CD4-positive, alpha-beta T cell treated with Interleukin-4 for 4 hours (primary cell): ENCODE measurements at places on chromosomes 7 and 10.

DNA sequence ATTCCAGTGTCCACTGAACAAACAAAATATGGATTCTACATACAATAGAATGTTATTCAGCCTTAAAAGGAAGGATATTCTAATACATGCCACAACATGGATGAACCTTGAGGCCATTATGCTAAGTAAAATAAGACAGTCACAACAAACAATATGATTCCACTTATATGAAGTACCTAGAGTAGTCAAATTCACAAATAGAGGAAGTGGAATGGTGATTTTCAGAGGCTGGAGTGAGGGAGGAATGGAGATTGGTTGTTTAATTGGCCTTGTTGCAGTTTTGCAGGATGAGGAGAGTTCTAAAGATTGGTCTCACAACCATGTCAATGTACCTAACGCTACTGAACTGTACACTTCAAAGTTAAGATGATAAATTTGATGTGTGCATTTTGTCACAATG is 119.6 kb downstream of the CHN2 start:
- DNase-seq, result no peak

GRCh38 chr10:26809973-26810372 is 50.8 kb downstream of the ABI1 start:
- no peak for DNase-seq

DNA sequence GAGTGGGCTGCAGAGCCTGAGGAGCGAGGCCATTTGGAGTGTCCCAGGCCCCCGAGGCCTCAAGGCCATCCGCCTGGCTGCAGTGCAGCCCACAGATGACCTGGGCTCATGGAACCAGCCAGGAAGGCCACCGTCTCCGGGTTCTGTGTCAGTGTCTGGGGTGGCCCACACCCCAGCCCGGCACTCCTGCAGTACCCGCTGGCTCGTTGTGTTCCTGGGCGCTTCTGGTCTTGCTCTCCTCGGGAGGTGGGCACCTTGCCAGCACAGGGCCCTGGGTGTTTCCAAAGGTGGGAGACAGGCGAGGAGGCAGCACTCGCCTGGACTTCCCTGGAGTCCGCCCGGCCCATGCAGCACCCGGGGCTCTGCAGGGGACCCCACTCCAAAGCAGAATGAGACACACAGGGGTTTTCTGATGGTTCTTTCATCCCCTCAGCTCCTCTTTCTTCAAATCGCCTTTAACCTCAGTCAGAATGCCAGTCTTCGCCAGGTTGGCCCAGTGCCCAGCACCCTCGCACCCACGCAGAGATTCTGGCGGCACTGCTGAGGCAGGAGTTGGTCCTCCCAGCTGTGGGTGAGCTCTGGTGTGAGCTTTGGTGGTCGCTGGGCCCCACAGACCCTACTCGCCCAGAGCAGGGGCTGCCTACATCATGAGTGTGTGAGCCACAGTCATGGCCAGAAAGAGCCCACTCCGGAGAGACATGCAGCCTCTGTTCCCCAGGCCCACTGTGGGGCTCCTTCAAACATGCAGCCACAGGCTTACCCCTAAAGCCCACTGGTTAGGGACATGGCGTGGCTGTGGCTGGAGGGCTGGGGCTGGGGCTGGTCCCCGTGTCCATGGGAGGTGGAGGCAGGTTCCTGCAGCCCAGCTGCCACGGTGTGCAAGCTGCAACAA is 155.7 kb downstream of the EBF3 start:
- no peak for DNase-seq

DNA sequence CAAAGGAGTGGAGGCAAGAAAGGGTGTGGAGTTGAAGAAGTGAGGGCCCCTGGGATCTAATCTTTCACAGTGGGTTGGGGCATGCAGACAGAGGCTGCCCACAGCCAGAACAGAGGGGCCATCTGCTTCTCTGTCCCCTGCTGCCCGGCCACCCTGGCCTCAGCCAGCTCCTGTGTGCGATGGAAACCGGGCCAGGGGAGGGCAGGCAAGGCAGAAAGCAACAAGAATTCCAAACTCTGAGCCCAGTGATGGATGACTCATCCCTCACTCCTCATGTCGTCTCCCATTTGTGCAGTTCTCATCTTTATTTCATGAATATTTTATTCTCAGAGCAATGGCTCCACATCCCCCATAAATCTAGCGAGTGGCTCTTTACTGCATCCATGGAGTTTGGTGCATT is 757.1 kb downstream of the GRID1 start:
- no peak for DNase-seq

- DNase-seq, result no peak
Observed at GRCh38 chr10:92387289-92387940, 96.4 kb downstream of the MARCHF5 start.

GRCh38 chr10:126917975-126918908 is 13.0 kb downstream of the DOCK1 start:
- DNase-seq, result no peak

GRCh38 chr10:12332572-12333379 is 16.6 kb upstream of the CAMK1D start:
- DNase-seq, result no peak

- DNase-seq, result no peak
Observed at GRCh38 chr10:96410296-96410695, 51.5 kb upstream of the OPALIN start.

DNA sequence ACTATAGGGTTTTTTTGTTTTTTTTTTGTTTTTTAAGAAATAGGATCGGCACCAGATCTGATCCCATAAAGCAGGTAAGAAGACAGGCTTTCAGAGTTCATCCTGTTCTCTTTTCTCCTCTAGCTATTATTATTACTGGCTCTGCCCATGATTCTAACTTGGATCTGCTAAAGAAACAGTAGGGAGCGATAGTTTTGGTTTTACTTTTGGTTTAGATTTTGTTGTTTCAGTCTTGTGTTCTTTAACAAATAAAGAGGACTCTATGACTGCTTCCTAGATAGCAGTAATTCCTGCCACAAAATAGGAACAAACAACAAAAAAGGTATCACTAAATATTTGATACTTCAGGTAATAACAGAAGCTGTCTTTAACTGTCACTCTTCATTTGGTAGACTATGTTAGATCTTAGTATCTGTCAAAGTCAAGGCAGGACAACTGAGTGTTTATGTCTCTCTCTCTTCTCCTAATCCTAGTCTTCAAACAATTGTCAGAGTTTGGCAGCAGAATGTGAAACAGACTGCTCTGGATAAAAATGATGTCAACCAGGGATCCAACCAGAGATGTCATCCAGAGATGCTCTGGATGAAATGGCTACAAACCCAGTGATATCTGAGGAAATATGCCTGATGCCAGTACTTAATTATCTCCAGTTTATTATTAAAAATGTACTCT is 99.8 kb downstream of the KMT2C start:
- DNase-seq, result peak; percentile 27

GRCh38 chr7:38016567-38016966 is 96.1 kb downstream of the EPDR1 start:
- no peak for DNase-seq

DNA sequence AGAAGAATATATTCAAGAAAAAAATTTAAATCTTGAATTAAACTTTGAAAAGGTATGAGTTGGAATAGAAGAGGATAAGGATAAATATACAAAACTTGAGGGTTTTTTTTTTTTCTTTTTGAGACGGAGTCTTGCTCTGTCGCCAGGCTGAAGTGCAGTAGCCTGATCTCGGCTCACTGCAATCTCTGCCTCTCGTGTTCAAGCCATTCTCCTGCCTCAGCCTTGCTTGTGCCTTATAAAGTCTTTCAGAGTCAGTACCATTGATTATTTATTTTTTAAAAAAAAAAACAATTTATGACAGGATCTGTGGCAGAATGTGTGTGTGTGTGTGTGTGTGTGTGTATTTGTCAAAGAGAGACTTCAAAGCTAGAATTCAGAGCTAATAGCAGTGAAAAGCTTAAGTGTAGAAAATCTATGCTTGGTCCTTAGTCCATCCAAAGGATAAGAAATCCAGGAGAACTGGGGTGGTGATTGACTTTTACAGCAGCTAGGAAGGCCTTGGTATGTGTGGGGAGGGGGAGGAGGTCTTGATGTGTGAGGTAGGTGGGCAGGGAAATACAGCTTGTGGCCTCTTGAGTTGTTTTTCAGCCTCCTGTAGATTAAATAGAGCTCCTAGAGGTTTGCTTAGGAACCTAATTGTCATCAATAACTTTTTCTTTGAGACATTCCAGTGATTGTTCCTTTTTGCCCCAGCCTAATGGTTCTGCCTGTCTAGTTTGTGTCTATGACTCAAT is 2.4 kb downstream of the HECTD2 start:
- no peak for DNase-seq

DNA sequence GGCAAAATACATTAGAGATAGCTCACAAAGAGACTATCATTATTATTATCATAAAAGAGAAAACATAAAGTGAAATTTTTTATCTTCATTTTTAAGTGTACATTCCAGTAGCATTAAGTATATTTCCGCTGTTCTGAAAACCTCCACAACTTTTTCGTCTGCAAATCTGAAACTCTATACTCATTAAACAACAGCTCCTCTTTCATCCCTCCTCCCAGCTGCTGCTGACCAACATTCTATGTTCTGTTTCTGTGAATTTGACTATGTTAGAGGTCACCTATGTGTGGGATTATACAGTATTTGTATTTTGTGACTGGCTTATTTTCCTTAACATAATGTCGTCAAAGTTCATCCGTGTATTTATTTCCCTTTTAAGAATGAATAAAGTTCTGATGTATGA is 429.3 kb upstream of the TPK1 start:
- no peak for DNase-seq

GRCh38 chr10:62121187-62121530 is 147.5 kb downstream of the RTKN2 start:
- DNase-seq, result peak; percentile 59

DNA sequence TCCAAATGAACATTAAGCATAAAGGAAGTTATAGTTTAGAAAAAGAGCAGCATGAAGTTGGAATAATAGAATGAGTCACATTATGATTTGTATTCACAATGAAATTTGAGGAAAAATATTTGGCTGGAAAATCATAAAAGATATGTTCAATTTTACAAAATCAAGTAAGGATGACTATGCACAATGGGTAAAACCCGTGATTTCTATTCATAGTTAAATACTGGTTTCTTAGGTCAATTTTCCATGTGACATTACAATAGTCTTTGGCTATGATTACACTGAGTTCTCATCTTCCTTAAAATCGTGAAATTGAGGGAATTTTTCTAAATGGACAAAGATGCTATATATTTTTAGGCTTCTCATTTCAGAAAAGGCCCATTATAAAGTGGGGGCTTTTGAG is 17.4 kb upstream of the CCDC172 start:
- DNase-seq, result no peak

DNA sequence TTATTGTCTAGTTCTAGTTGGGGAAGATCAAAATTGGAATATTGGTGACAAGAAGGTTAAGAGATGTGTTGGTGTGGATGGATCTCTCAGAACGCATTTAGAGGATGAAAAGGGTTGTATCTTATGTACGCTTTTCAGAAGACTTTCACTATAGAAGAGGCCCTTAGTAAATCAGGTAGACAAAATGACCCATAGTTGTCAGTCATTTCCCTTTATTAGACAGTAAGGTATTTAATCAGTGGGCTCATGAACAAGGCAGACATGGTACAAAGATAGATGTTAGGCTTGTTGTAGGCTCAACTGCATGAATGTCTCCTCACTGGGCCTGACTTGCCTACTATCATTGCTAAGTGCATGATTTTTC is 359.2 kb downstream of the PHF14 start:
- no peak for DNase-seq

- no peak for DNase-seq
Observed at GRCh38 chr10:111175787-111176186, 99.0 kb downstream of the ADRA2A start.

- DNase-seq, result no peak
Observed at GRCh38 chr7:83519240-83519639, 129.7 kb downstream of the SEMA3E start.

DNA sequence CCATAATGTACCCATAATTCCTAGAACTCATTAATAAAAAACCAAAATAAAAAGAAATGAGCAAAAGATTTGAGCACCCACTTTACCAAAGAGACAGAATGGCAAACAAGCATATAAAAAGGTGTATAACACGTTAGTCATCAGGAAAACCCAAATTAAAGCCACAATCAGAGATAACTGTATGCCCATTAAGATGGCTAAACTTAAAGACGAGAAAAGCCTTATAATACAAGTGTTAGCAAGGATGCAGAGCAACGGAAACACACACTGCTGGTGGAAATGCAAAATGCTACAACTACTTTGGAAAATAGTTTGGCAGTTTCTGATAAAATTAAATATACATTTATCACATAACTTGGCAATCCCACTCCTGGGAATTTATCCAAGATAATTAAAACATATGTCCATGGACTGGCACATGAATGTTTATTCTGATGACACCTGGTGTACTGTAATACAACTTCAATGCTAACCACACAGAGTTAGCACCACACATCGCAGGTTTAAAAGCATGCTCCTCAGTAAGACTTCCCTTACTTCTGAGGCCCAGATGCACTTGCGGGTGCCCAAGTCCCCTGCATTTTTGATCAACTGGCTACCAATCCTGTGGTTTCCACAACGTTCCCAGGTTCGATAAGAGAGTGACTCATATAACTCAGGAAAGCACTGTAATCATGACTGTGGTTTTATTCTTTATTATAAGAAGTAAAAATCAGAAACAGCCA is 158.6 kb downstream of the SNX13 start:
- no peak for DNase-seq

DNA sequence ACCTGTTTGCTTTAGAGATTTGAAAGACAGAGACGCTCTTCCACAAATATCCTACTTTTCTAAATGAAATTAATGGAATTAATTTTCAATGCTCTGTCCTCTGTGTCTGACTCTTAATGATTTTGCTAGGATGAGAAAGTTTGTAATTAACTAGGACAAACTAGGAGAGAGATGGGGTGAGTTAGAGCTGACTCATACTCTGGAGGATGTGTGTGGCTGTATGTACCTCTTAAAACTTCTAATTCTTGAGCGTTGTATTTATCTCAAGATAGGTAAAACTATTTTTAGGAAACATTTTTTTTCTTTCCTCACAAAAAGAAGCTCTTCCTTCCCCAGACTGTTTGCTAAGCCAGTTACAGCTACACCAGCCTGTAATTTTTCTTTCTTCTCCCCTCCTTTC is 178.8 kb upstream of the ANKRD30A start:
- no peak for DNase-seq

DNA sequence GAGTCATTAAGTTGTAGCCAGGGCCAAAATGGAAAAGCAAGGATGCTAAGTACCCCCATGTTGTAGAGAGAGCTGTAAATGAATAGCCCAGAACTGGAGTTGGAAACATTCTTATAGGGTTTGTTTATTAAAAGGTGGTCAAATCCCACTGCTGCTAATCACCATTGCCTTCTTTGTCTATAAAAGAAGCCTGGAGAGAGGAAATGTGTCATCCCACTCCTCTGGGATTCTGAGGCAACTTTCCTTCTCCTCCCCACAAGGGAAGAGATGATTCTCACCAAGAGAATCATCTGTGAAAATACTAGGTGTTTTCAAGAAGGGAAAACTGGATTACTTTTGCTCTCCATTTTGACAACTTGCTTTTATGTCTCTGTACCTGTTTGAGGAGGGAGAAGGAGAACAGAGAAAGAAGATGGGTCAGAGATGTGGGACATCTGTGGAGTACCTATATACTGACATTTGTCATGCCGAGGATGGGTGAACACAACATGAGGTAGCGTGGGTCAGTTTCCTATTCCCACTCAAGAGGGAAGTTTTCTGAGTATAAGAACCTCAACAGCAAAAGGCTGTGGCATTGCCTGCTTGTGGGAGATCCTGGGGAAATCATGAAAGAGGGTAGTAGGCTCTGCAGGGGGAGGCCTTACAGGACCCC is 262.2 kb downstream of the KIF20B start:
- no peak for DNase-seq
